H9 (cell line): ENCODE measurements at places on chromosomes 3 and 15. TPM values are rescaled to one million over a fixed set of nuclear protein-coding genes. Genes with fewer than 3 reads are reported as not detected.

MYO5A gene
- 21.8 and 22.0 TPM in 2 replicates for total RNA-seq

GOLGA6B gene
- 0.33 and 0.75 TPM in 2 replicates for total RNA-seq

IDH2 gene
- 57.7 and 62.5 TPM in 2 replicates for total RNA-seq

PDZRN3 gene
- 5.5 and 5.9 TPM in 2 replicates for total RNA-seq

- DNase-seq: no peak
- H3K27me3 ChIP-seq: no peaks in the 10 kb centered on the region
- no peak overlapping the region for H3K27ac ChIP-seq
- peaks cover 3% of the 10 kb centered on the region; the same call in 2 of the 3 replicates for H3K36me3 ChIP-seq
- no peaks in the 10 kb centered on the region for H3K4me1 ChIP-seq
Measured at GRCh38 chr3:194906229-194906629, 220.5 kb downstream of the FAM43A start.

GRCh38 chr3:85652360-85652759 is 693.6 kb downstream of the CADM2 start:
- no peaks in the 10 kb centered on the region for H3K27me3 ChIP-seq
- H3K4me3 ChIP-seq: no peak overlapping the region
- no peaks in the 10 kb centered on the region for H3K36me3 ChIP-seq
- DNase-seq: no peak

DNA sequence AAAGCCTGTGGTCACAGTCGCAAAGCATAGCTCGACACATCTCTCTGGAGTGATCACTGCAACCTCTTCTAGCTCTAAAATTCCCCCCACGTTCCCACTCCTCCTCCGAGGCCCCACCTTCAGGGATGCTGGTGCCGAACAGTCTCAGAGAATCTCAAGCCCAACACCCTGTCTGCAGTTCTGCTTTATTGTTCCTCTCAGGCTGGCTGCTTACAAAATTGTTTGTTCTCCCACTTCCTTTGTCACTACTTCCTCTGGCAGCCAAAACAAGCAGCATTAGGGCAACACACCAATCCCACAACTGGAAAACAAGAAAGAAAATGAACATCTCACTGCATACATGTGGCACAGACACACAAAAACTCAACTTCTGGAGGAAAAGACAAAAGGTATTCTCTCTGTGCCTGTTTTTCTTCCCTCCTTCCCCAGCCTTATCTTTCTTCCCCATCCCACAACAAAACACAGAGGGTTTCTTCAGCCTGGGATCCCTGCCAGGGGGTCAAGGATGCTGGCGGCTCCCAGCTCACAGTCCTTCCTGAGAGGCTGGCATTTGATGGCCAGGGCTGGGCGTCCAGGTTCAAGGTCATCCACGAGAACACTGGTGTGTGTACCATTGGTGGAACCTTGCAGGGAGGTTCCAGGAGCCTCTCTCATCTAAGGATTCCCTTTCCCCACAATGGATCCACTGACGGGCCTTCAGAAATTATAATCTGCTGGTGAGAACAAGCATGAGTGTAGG is 108.4 kb downstream of the TMCO5A start:
- no peak for DNase-seq
- no peak overlapping the region for H3K27ac ChIP-seq
- no peaks in the 10 kb centered on the region for H3K36me3 ChIP-seq
- H3K4me3 ChIP-seq: no peak overlapping the region
- H3K4me1 ChIP-seq: peaks cover 2% of the 10 kb centered on the region; the same call in 1 of the 2 replicates

GRCh38 chr3:11638495-11639358 is 5.0 kb downstream of the VGLL4 start:
- no peaks in the 10 kb centered on the region for H3K36me3 ChIP-seq
- no peaks in the 10 kb centered on the region for H3K27me3 ChIP-seq
- H3K4me1 ChIP-seq: peaks cover 22% of the 10 kb centered on the region; the same call in 1 of the 2 replicates
- H3K27ac ChIP-seq: no peak overlapping the region

DNA sequence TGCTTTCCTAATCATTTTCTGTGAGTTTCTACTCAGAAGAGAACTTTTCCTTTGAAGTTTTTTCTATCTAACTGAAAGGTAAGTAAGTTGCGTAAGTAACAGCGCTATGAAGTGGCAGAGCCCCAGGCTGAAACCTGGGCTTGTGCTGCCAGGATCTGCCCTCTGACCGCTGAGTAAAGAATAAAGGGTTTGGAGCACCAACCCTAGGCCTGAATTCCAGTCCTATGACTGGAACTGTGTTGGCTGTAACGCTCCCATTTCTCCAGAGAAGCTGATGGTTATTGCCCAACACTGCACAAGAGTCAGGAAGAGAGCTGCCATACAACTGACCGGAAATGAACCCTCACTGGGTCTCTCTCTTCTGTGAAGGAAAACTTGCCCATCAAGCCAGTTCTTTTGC is 87.0 kb downstream of the FOXB1 start:
- H3K36me3 ChIP-seq: peaks cover under 1% of the 10 kb centered on the region; the same call in 1 of the 2 replicates
- H3K4me1 ChIP-seq: peaks cover 3% of the 10 kb centered on the region; the same call in 1 of the 2 replicates
- peaks cover 2% of the 10 kb centered on the region; the same call in 1 of the 2 replicates for H3K27me3 ChIP-seq
- H3K4me3 ChIP-seq: no peak overlapping the region
- no peak for DNase-seq

GRCh38 chr3:172287937-172288477 is 160.2 kb downstream of the GHSR start:
- no peak for DNase-seq
- H3K4me1 ChIP-seq: no peaks in the 10 kb centered on the region
- H3K27ac ChIP-seq: no peak overlapping the region
- peaks cover 11% of the 10 kb centered on the region; the same call in 2 of the 3 replicates for H3K36me3 ChIP-seq

DNA sequence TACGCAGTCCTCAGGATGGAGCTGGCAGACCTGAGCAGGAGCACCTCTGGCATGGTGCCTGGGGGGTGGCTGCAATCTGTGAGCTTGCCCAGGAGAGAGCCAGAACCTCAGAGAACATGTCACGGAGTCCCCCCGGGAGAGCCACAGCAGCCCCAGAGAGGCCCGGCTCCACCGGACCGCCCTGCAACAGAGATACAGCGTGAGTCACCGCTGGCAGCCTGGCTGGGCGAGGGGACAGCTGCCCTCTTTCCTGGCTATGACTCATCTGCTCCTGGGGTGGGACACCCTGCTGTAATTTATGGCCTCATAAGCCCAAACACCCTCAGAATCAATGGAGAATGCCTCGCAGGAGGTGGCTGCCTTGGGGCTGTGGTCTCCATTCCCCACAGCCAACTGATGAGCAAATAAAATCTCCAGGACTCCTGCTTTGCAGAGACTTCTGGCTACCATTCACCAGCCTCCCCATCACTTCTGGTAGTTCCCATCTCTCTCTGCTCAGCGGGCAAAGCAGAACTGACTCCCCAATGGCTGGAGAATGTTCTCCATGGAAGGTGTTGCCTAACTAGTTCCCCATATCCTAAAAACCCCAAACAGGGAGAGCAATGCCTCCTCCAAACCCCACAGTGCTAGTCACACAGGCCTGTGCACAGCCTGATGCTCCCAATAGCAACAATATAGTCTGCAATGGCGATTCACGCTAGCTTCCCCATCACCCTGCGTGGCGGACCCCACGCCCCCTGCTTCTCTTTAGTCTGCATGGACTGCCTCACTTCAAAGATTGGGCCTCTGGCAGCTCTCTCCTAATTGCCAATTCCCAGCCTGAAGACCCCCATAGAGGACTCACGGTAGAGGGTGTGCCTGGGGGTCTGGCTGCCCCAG is 21.6 kb downstream of the ACSBG1 start:
- no peak overlapping the region for H3K4me3 ChIP-seq
- DNase-seq: no peak
- H3K27ac ChIP-seq: no peak overlapping the region

DNA sequence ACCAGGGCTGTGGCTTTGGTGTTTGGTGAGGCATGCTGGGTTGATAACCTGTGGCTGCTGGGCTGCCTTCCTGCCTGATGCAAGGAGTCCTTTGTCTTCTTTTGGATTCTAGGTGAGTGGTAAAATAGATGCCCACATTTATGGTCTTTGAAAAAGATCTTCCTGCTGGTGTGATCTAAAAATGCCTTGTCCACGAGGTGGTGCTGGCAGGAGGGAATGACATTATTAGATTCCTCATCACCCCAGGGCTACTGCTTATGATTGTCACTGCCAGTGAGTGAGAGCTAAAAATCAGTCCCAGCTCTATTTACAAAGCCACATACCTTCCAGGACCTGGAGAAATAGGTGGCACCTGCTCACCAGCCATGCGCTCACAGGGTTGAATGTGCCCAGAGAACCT is 355.5 kb upstream of the ROPN1 start:
- H3K4me3 ChIP-seq: no peak overlapping the region
- no peaks in the 10 kb centered on the region for H3K4me1 ChIP-seq
- no peaks in the 10 kb centered on the region for H3K36me3 ChIP-seq
- H3K27me3 ChIP-seq: no peaks in the 10 kb centered on the region
- no peak overlapping the region for H3K27ac ChIP-seq

GRCh38 chr15:75134748-75135147 is 66.9 kb upstream of the C15orf39 start:
- no peak for DNase-seq
- no peaks in the 10 kb centered on the region for H3K4me1 ChIP-seq
- H3K4me3 ChIP-seq: no peak overlapping the region
- H3K36me3 ChIP-seq: no peaks in the 10 kb centered on the region
- no peaks in the 10 kb centered on the region for H3K27me3 ChIP-seq

- H3K27me3 ChIP-seq: no peaks in the 10 kb centered on the region
- H3K4me3 ChIP-seq: no peak overlapping the region
- peaks cover 8% of the 10 kb centered on the region for H3K4me1 ChIP-seq
- no peak for DNase-seq
Measured at GRCh38 chr3:65339192-65339740, 651.5 kb upstream of the ADAMTS9 start.

- H3K27me3 ChIP-seq: no peaks in the 10 kb centered on the region
- H3K4me3 ChIP-seq: no peak overlapping the region
- H3K4me1 ChIP-seq: no peaks in the 10 kb centered on the region
- H3K36me3 ChIP-seq: no peaks in the 10 kb centered on the region
- peak; percentile 31 for DNase-seq
Measured at GRCh38 chr3:146892041-146892440, 286.9 kb upstream of the PLSCR5 start.

GRCh38 chr3:187110156-187110555 is 29.1 kb downstream of the RPL39L start:
- no peaks in the 10 kb centered on the region for H3K27me3 ChIP-seq
- no peaks in the 10 kb centered on the region; the same call in 2 of the 3 replicates for H3K36me3 ChIP-seq
- H3K27ac ChIP-seq: no peak overlapping the region
- no peaks in the 10 kb centered on the region for H3K4me1 ChIP-seq
- no peak overlapping the region for H3K4me3 ChIP-seq
- no peak for DNase-seq

DNA sequence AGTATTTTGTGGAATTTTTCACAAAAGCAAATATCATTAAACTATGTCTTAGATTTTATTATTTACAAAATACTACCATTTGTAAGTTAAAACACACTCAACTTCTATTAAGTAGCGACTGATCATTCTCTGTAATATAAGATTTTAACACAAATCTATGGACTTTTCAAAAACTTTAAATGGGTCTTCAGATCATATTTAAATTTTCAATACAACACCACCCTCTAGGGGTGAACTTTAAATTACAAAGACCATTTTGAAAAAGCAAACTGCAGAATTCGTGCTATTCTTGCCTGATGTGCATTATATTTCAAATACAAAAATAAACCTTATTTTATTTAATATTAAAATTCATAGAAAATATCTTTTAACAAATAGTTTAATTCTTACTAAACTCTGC is 8.2 kb upstream of the VGLL4 start:
- H3K36me3 ChIP-seq: no peaks in the 10 kb centered on the region
- DNase-seq: no peak
- H3K27ac ChIP-seq: no peak overlapping the region
- no peak overlapping the region for H3K4me3 ChIP-seq

DNA sequence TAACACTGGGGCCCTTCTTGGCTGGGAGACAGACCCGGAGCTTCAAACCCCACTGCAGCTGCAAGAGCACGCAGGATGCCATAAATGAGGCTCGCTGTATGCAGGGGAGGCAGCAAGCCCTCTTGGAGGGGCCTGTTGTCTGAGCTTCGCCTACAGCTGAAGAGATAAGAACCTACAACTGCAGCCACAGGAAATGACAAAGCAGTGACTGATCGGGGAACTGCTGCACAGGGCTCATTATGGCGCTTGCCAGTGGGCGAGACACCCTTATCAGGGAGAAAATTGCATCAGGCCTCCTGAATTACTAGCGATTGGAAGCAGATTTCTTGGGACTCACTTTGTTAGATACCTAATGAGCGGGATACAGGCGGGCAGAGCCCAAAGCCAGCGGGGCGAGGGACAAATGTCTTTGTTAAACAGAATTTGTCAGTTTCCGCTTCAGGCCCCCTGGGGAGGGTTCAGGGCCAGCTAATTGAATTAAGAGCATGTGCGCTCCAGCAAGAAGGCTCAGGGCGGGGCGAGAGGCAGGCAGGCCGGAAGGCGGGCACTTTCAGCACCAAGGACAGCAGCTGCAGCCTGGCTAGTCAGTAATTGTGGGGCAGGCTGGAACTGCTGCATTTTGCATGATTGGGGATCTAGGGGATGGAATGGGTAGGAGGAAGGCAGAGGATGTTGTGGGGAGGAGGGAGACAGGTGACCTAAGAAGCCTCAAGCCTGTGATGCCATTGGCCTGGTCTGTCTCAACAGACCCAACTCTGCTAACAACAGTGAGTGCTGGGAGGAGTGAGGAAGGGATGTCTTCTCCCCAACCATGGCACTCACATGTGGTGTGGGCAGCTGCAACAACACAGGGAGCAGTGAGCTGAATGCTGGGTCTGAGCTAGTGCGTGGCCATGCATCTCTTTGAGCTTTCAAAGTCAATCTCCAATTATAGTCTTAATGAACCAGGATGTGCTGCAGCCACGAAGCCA is 55.3 kb downstream of the CCDC33 start:
- no peaks in the 10 kb centered on the region; the same call in 1 of the 2 replicates for H3K27me3 ChIP-seq
- H3K4me3 ChIP-seq: peak overlapping the region; percentile 68

- peak; percentile 92 for DNase-seq
- H3K36me3 ChIP-seq: no peaks in the 10 kb centered on the region
- no peaks in the 10 kb centered on the region for H3K4me1 ChIP-seq
- no peak overlapping the region for H3K4me3 ChIP-seq
Measured at GRCh38 chr15:55168350-55168974, 28.3 kb downstream of the RSL24D1 start.

DNA sequence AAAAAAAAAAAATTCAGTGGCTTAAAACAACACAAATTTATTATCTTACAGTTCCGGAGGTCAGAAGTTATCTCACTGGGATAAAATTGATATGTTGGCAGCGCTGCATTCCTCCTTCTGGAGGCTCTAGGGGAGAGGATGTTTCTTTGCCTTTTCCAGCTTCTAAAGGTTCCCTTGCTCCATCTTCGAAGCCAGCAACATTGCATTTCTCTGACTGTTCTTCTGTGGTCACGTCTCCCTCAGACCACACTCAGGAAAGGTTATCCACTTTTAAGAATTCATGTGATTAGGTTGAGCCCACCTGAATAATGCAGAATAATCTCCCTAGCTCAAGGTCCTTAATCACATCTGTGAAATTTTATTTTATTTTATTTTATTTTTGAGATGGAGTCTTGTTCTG is 23.4 kb upstream of the ACAP2 start:
- no peak overlapping the region for H3K4me3 ChIP-seq
- no peaks in the 10 kb centered on the region for H3K36me3 ChIP-seq
- no peak overlapping the region for H3K27ac ChIP-seq
- DNase-seq: no peak
- H3K4me1 ChIP-seq: no peaks in the 10 kb centered on the region

- H3K27ac ChIP-seq: no peak overlapping the region
- no peak overlapping the region for H3K4me3 ChIP-seq
- H3K36me3 ChIP-seq: no peaks in the 10 kb centered on the region
- H3K27me3 ChIP-seq: no peaks in the 10 kb centered on the region
- no peak for DNase-seq
- no peaks in the 10 kb centered on the region for H3K4me1 ChIP-seq
Measured at GRCh38 chr3:69959581-69959980, 40.0 kb upstream of the SAMMSON start.
